ENCODE measurements at places on chromosomes 2 and 18. TPM values are rescaled to one million over a fixed set of nuclear protein-coding genes. Genes with fewer than 3 reads are reported as not detected.

DNA sequence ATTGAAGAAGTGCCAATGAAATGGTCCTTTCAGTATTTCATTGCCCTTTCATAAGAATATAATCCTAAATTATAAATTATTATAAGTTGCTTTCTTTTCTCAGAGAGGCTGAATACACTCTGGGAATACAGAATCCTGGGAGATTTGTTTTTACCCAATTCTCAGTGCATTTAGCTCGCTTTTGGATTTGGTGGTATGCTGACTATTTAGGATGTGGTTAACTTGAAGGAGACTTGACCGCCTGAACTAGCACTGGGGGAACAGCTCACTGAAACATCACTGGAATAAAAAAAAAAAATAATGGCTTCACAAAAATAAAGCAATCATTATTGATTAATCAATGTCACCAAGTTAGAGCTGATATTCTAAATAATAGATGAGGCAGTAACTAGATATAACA lies 10.2 kb downstream of the TNFAIP6 start:
- no peak for DNase-seq

- no peak for DNase-seq
Observed at GRCh38 chr18:32891797-32892196, 119.0 kb upstream of the KLHL14 start.

DNA sequence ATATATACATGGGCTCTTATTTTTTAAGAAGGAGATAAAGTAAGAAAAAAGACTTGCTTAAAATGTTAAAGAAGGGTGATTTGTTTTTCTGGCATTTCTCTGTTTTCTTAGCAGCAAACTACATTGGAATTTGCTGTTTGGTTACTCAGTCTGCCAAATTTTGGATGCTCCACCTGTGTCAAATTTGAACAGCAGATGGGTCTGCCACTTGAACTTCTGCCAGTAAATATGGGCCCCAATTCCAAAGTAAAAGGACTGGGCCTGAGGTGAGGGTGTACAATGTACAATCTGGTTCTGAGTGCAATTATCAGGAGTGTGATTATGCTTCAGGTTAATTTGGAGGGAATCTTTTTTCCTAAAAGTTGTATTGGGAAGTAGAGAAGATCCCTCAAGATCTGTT lies 794.5 kb downstream of the DSC3 start:
- no peak for DNase-seq

GRCh38 chr2:70046534-70046933 lies 40.7 kb upstream of the PCBP1 start:
- no peak for DNase-seq

DNA sequence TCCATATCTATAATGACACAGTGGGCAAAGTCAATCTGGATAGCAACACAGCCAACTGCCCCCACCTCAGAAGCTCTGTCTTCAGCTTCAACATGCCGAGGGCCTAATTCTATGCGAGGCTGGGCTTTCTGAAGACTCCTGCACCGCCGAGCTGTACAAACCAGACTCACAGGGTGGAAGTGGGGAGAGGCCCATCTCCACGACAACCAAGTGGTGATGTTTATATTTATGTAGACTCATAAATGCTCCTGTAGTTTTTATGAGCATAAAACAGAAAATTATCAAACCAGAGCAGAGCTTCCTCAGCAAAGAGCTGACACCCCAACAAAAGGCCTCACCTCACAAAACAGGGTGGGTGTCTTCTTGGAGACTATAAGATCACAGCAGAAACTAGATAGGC lies 77.0 kb upstream of the LGALSL start:
- DNase-seq: no peak

GRCh38 chr2:100588071-100588786 lies 25.4 kb downstream of the PDCL3 start:
- DNase-seq: no peak

DNA sequence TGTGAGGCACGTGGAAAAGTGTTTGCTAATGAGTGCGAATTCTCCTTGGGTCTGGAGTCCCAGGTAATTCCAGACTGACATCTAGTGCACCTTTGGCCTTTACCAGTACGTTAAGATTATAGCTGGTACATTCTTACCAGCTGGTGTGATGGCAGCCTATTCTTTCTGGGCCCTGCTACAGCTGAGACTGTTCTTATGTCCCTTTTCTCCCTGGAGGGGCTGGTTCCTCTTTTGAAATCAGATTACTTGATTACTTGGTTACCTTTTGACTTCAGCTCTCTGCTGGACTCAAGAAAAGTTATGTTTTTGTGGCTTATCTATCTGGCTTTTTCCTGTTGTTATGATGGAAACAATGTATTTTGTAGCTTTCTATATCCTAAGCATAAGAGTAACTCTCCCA lies 14.5 kb downstream of the CABYR start:
- DNase-seq: no peak

- no peak for DNase-seq
Observed at GRCh38 chr2:161905389-161906046, 168.5 kb downstream of the DPP4 start.

The AFTPH gene
- polyA plus RNA-seq: 50.2 TPM

GRCh38 chr2:73642338-73643018 lies at the start of gene NAT8:
Gene NAT8, minus strand, starts transcription at chr2:73642422. Its CDS starts 794 bp downstream, at chr2:73641628.
- no peak for DNase-seq

The ENOSF1 gene
- polyA plus RNA-seq: 123 TPM

DNA sequence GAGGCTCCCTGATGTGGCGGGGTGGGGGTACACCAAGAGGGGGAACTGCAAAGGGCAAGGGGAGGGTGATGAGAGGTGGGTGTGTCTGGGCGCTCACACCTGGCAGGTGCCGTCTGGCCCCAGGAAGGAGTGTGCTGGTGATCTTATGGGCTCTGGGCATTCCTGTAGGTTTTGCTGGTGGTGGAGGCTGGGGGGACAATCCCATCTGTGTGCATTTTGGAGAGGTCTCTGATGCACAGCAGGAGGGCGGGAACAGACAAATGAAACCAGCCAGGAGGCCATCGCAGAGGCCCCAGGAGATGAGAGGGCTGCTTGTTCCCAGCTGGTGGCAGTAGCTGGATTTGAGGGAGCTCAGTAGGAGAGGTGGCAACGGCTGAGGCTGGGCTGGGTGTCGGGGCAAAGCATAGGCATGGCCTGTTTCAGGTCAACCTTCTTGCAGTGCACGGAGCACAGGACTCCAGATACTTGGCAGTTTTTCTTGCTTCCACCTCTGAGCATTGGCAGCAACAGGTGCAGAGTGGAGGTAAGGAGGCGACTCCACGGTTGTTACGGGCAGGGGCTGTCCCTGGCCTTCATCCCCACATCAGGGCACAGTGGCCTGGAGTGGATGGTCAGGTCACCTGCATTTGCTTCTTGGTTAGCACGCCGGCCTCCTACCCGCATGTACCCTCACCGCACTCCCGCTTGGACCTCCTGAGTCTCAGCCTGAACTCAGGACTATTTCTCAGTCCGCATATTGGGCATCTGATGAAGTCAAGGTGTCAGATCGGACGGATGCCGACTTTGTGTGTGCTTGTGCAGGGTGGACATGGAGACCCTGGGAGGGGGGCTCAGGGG lies 194.2 kb upstream of the HDAC4 start:
- peak; percentile 42 for DNase-seq

DNA sequence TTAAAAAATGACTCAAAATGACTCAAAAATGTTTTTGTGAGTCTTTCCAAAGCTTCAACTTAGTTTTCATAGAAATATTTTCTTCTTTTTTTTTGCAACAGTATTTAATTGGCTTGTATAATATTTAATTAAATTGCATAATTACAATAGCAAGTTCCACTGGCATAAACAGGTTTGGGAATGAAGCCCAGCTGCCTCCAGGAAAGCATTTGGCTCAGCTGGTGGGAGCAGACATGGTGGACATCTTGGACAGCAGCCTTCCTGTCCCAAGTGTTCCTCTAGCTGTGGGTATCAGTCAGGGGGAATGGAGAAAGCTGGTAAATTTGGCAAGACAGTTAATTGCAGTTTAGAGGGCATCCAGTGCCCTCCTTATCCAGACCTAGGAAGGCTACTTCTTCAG lies 213.4 kb downstream of the ZBTB7C start:
- DNase-seq: no peak

The LIMS2 gene
- 24.1 TPM for polyA plus RNA-seq

The ABCG5 gene
- 0.49 TPM for polyA plus RNA-seq

DNA sequence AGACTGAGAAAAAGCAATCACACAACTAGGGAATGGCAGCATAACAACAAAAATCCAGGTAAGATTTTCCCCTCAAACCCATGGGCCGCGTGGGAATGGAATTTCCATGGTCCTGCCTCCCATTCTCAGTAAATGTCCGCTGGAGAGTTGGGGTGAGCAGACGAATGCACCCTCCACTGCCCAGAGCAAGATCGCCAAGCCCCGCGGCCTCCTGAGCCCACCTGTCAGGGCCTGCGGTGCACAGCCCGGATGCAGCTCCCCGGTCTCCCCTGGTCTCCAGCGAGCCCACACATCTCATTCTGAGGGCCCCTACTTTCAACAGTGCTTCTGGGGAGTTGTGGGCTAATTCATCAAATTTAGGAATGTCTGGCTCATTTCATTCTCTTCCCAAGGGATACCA lies 327.4 kb upstream of the HS6ST1 start:
- DNase-seq: no peak

DNA sequence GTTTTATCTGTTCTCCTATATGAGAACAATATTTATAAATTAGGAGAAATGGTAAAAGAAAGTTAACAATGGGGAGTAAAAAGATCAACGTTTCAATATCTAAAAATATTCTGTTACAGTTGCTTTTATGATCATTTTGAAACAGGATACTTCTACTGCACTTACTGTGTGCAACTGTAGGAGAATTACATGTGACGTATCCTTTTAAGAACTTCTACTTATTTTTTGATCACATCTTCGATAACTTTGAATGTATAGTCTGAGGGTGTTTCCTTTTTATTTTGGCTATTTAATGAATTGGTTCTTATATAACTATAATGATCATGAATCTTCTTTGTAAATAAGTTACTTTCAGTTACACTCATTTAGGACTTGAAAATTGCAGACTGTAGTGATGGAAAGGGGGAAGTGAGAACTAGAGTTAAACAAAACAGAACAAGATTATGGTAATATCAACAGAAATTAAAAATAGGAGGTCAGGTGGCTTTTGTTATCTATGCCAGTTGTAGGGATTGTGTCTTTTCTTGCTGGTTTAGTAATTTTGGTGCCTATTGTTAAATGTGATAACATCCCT lies 109.9 kb downstream of the MSTN start:
- no peak for DNase-seq

DNA sequence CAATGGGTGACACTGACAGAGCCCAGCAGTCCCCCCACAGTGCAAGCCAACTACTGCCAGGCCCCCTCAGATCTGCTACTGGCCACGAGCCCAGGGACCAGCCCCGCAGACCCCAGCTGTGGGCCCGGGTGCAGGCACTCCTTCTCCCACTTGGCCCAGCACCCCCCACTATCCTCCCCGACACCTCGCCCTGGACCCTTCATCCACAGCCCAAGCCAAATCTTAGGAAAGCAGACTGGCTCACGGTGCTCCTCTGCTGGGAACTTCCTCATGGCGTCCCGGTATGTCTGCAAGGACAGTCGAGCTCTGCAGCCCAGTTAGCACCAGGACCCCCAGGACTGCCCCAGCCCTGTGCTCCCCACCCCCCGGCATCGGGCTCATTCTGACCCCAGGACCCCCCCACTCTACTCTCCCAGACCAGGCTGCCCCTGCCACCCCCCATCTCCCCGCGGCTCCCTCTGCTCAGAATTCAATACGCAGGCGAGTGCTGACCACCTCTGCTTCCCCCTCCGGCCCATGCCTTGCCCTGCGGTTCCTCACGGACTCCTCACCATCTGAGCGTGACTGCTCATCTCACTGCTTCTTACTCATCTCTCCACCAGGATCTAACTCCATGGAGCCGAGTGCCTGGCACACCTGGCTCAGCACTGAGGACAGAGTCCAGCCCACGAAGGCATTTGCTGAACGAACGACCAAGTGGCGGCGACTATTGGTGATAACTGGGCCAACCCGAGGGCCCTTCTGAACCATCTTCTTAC lies 85.7 kb downstream of the PXDN start:
- DNase-seq: no peak

GRCh38 chr2:144330951-144331673 lies 188.8 kb downstream of the ZEB2 start:
- DNase-seq: no peak

DNA sequence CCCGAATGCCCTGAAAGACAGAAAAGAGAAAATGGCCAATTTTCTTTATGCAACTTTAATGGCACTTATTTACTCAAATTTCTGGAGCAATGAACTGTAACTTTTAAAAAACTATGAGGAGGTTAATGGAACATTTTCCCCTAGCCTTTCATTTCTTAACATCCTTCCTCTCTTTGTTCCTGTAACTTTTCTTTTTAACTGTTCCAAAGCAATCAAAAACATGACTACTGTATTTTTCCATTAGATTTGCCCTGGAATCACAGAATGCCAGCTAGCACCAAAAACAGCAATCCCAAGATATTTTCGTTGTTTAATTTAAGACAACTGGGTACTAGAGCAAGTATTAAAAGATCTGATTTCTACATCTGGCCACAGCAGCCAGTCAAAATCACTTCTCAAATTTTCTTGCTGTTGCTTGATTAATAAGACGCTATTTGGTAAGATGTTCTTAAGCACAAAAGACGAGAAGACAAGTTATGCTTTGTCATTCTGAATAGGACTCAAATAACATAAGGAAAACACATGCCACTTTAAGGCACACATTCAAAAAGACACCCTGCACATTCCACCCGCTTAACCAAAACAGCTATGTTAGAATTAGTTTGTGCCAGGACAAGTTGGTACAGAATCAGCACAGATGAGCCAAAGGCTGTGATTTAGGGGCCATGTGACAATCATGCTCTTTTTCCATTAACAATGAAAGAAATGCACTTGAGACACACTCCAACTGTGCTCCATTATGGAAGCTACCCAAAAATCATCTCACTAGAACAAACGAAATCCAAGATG lies 3.6 kb downstream of the STARD7 start:
- no peak for DNase-seq

DNA sequence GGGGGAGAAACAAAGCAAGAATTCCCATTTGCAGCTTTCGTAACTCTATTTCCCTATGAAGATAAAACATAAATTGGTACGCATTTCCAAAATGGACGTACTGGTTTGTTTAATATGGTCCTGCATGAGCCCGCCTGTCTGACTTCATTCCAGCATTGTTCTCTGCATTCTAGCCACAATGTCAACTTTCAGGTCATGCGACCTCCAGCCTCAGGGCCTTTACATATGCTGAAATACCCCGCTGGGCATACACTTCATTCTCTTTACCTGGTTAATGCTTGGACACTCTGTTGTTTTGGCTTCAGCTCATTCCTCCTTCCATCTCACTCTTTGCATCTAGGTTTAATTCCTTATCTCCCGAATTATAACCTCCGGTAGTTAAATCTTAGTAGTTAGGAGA lies 103.7 kb upstream of the DNMT3A start:
- no peak for DNase-seq

The COL4A3 gene
- 10.6 TPM for polyA plus RNA-seq

GRCh38 chr2:145412155-145412554 lies 892.2 kb upstream of the ZEB2 start:
- no peak for DNase-seq

The FOXI3 gene
- polyA plus RNA-seq: 0.07 TPM

DNA sequence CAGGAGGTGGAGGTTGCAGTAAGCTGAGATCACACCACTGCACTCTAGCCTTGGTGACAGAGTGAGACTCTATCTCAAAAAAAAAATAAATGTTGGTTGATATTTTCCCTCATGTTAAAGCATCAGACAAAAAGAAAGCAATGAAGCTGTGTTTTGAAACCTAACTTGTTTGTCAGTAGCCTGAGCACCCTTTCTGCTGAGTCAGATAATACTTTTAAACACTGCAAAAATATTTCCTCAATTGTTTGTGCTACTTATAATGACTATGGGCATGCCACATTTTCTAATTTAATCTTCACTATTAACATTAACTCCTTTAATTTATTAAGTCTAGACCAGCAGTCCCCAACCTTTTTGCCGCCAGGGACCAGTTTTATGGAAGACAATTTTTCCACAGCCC lies 236.3 kb upstream of the AGAP1 start:
- no peak for DNase-seq
